Muscle of back (tissue), 13 donors: ENCODE measurements at places on chromosomes 5 and 9.
A peak's percentile ranks its signal among the peaks of the same experiment; 100 is the strongest.

DNA sequence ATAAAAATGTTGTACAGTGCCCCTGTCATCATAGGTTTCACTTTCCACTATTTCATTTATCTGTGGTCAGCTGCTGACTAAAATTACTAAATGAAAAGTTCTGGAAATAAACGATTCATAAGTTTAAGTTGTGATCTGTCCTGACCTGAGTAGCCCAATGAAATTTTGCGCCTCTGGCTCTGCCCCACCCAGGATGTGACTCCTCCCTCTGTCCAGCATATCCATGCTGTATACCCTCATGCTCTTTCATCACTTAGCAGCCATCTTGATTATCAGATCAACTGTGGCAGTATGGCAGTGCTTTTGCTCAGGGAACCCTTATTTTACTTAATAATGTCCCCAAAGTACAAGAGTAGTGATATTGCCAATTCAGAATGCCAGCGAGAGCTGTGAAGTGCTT is 97.3 kb downstream of the STARD4 start:
- no peak for DNase-seq

DNA sequence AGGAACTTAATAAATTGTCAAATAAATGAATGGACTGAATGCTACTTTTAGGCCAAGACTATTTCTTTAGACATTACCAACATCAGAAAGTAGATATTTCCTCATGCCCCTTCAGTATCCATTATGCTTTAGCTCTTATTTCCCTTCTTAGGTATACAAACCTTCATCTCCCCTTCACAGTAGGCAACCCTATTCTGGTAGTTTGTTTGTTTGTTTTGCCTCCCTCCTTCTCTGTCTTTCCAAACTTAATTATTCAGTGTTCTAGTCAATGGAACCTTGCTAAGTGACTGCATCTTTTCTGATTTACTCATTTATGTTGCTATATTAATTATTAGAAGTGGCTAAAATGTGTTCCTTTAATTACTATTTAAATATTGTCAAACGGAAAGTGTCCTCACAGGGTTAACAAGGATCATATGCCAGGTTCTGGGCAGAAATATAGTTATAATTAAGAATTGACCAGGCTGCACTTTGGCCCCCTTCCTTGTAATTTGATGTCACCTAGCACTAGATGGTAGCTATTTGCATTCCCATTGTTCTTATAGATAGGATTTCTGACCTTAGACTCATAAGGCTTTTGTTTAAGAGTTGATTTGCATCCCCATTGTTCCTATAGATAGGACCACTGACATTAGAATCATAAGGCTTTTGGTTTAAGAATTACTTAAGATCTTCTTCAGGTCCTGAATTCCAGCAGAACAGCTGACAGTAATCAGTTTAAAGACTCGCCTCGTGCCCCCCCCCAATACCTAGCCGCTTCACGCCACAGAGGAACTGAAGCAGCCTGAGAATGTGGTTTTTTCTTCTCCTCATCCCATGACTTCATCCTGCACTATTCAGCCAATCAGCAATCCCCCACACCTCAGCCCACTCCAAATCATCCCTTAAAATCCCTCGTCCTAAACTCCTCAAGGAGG is 84.4 kb upstream of the NUDT12 start:
- DNase-seq = no peak

DNA sequence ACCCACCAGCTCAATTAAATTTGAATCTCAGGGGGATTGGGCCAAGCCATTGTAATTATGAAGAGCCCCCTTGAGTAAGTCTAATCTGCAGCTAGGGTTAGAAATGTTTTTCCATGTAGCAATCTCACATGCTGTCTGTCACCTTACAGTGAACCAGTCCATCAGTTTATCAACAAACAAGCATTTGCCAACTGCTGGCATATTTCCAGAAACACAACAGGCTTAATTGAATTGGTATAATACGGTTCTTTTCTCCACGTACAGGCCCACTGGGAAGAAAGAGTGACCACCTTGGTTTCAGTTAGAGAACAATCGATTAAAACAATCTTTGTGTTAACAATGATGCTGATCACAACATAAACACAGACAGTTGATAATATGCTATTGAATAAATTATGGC is 67.4 kb downstream of the NSUN2 start:
- DNase-seq = no peak

- no peak for DNase-seq
Measured at GRCh38 chr9:87682085-87682484, 43.8 kb upstream of the CTSL start.

- no peak for DNase-seq
Measured at GRCh38 chr9:96381125-96381524, 2.4 kb downstream of the SLC35D2 start.

GRCh38 chr9:118522093-118523028 is 818.2 kb downstream of the TLR4 start:
- peak; percentile 9 for DNase-seq

- DNase-seq = peak; percentile 35
Measured at GRCh38 chr9:113187929-113188595, 33.0 kb downstream of the FKBP15 start.

GRCh38 chr9:23621924-23622323 is 204.1 kb downstream of the ELAVL2 start:
- DNase-seq = no peak

GRCh38 chr9:80504601-80505230 is 933.0 kb downstream of the TLE4 start:
- DNase-seq = no peak

- DNase-seq = peak; percentile 41
Measured at GRCh38 chr9:77305622-77306400, 128.5 kb downstream of the VPS13A start.

DNA sequence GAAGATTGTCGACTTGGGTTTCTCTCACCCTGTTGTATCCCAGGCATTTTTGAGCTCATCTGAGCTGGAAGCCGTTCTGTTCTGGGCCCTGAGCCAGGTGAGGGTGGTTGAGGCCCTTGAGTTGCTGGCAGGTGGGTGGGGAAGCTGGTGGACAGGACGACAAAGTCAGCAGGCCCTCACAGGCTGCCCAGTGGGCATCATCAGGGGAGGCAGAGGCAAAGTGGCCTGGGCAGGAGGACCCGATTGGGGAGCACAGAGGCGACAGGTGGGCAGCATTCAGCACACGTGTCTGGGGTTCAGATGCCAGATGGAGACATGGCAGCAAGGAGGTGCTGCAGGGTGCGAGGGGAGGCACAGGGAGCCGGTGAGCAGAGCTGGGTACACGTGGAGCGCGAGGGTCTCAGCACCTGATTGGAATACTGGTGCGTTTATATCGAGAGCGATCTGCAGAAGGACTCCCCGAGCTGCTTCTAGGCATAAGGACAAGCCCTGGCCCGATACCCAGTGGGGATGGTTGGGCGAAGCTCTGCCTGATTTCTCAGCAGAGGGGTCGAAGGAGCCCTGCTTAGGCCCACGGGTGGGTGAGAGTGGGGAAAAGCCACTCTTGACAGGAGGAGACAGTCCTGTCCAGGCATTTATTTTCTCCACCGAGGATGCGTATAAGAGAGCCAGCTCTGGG is 49.0 kb upstream of the SUSD3 start:
- no peak for DNase-seq

- no peak for DNase-seq
Measured at GRCh38 chr9:88216126-88216995, 78.1 kb upstream of the SPATA31C2 start.

- no peak for DNase-seq
Measured at GRCh38 chr5:96582343-96582742, 79.8 kb upstream of the CAST start.

GRCh38 chr5:173963182-173963838 is 25.7 kb upstream of the C5orf47 start:
- DNase-seq = no peak

DNA sequence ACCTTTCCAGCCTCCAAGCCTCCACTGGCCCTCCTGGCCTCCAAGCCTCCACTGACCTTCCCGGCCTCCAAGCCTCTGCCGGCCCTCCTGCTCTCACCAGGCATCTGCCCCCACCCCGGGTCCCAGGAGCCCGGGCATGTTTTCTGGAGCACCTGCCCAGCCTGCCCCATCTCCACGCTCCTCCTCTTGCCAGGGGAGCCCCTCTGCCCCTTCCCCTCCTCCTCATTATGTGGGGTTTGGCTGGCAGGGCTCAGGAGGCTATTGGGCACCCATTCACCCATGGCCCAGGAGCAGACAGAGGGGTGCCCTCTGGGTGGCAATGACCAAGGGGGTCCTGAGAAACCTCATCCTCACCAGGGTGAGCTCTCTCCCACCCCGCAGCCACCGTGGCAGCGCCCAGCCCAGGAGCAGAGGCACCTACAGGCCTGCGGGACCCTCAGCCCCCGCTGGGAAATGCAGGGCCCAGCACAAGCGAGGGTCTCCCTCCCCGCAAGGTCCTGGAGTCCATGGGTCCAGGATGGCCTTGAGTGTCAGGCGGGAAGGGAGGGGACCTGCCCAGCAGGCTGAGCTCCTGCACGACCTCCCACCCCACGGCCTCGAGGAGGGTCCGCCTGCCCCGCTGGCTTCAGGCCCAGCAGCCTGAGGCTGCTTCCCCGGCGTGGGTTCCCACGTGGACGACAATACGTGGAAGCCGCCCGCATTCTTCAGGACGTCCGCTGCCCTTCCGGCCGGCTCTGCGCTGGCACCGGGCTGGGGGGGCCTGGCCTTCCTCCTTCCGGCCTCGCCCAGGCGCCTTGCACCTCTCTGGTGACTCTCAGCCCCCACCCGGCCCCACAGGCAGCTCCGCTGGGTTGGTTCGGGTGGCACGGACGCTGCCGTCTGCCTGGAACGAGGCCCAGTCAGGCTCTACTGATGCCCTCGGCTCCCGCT is 51.4 kb upstream of the NRARP start:
- DNase-seq = no peak

- DNase-seq = no peak
Measured at GRCh38 chr5:72394688-72395087, 74.5 kb downstream of the PTCD2 start.

GRCh38 chr9:70392189-70392588 is 22.3 kb downstream of the KLF9 start:
- DNase-seq = no peak

DNA sequence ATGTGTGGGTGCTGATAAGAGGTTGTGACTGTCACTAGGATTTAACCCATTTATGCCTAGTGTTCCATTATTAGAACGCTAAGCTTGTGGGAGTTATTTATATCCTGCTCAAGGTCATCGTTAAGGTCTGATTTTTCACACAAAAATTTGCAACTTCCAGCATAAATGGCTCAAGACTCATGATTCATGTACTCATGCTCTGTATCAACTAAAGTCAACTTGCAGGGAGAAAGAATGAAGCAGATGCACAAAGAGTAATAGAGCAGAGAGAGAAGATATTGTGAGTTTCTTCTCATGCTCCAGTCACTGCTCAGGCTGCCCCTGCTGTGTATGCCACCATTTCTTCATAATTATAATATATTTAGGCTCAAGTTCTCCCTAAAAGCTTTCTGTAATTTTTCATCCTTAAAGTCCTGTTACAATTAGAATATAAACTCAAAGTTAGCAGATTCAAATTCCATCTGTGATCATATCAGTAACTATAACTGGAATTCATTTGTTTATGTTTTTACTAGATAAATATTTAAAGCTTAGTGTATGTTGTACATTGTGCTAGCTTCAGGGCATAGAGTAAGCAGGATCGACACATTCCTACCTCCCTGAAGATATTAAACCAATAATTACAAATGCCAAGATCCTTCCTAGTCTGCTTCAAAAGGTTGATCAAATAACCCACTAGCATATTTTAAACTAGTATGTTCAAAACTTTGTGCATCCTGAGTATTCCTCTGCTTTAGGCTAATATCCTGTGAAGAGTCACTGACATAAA is 136.7 kb downstream of the NUDT12 start:
- no peak for DNase-seq

- no peak for DNase-seq
Measured at GRCh38 chr9:4212661-4213060, 87.2 kb downstream of the GLIS3 start.

DNA sequence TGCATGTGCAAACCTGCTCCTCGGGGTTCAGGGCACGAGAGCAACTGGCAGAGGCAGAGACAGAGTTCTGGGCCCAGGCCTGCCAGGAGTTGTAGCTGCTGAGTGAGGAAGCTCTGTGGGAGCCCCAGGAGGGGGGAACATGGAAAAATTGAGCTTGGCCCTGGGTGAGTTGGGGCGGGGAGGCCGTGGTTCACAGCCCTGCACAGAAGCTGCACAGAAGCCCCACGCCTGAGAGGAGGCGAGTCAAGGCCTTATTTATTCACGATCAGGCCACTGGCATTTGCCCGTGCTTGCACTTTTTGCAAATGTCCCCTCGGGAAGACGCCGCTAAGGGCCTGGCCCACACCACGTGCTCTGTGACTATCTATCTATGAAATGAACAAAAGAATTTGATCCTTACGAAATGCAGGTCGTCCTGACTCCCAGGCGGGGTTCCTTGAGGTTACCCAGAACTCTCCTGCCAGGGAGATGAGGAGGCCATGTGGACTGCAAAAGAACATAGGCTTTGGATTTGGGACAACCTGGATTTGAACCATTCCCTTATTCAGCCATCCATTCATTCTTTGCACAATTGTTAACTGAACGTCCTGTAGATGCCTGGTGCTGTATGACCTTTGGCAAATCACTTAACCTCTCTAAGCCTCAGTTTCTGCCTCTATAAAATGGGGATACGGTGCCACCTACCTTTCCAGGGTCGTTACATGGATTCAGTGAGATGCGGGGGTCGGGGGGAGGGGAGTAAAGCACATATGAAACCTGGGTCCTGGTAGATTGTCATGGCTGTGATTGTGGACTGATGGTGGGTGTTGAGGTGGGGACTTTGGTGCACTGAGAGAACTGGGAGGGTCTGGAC is 17.9 kb downstream of the COL27A1 start:
- DNase-seq = no peak

GRCh38 chr9:113222482-113222841 is 1.1 kb downstream of the SLC31A1 start:
- DNase-seq = no peak

GRCh38 chr9:82406456-82407085 is 418.0 kb downstream of the SPATA31D1 start:
- no peak for DNase-seq

- no peak for DNase-seq
Measured at GRCh38 chr9:16884373-16884772, 13.9 kb upstream of the BNC2 start.

DNA sequence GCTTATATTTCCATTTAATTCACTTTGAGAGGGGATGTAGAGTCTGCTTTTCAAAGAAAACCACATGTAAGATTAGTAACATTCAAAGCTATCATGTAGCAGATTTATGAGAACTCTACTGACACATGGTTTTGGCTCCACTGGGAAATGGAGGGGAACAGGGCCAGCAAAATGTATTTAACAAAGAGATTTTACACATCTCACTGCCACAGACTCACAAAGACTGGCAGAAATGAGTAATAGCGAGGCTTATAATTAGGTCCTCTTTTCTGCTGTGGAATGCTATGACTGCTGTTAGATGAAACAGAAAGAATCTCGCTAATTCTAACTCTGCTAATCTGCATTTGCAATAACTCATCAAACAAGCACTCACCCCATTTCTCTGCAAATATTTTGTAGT is 4.5 kb downstream of the DAP start:
- no peak for DNase-seq

- DNase-seq = no peak
Measured at GRCh38 chr5:16690243-16690852, 73.6 kb upstream of the RETREG1 start.

DNA sequence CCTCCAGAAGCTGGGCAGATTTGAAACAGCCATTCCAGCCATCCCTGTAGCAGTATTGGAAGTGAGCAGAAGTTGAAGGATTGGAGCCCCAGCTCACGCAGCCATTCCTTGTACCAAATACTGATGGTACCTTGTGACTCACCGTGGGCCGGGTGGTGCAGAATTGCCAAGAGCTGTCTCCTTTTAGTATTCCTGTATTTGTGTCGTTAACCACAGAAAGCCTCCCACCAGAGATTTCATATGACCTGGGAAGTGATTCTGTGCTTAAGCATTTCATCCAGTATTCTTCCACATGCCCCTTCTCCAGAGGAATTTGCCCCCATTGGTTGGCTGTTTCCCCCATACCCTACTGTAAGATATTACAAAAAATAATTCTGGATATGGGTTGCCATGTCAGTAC is 17.7 kb upstream of the TLX3 start:
- no peak for DNase-seq
